SW 1271 (cell line): ENCODE measurements at places on chromosomes 5 and 9.

GRCh38 chr9:122213102-122213588, 15.6 kb downstream of the LHX6 start:
- DNase-seq = no peak

DNA sequence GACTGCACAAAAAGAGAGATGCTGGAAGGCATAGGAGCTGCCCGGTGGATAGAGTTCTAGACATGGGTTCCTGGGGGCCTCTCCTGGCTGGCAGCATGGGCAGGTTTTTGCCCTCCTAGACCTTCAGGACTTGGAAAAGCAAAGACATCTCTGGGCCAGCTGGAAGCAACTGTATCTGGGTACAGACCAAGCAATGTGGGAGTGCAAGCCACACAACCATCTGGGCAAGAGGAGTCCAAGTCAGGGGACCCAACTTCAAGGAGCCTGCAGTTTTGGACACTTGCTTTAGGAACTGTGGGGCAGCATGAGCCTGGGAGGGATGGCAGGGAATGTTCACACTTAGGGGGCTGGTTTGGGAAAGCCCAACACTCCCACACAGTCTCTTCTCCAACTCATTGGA, 323.3 kb downstream of the GADD45G start:
- DNase-seq = no peak

DNA sequence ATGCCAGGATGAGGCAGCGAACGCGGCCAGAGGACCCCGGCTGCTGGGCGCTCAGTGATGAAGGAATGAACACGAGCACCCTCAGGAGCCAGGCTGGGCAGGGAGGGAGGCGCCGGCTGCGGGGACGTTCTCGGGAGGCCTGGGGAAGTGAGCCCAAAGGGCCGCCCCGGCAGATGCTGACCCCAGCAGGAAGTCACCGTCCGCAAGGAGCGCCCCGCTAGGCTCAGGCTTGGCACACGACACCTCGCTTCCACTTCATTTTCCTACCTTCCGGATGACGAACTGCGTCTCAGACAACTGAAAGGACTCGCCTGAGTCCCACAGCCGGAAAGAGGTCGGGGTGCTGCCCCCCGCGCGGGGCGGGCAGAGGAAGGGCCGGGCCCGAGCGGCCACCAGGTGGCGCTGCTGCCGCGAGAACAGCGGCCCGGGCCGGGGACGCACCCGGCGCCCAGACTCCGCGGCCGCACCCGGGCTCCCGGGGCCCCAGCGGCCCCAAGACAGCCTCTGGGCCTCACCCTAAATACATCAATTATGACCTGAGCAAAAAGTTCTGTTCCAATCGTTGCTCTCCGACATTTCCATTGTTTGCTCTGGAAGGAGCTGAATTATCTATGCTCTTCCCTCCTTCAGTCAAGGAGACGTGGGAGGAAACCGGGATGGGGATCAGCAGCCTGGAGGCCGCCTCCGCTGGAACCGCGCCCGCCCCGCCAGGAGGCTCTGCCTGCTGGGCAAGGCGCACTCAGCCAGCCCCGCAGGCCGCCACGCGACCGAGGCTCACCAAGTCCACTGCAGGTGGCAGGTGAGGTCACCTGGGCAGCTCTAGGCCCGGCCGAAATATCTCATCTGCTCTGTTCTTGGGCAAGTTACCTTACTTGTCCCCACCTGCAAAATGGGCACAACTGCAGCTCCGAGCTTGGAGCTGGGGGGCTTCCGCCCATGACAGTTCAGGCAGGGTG, 107.0 kb downstream of the ZNF354C start:
- no peak for DNase-seq

- DNase-seq = no peak
Observed at GRCh38 chr9:124784509-124784908, 7.6 kb downstream of the OLFML2A start.

GRCh38 chr5:146516151-146516475, at the start of gene GPR151:
Gene GPR151 (minus strand): TSS chr5:146516190. CDS start chr5:146516113, 77 bp downstream.
- no peak for DNase-seq

GRCh38 chr5:143218517-143219170, 184.8 kb downstream of the NR3C1 start:
- no peak for DNase-seq

GRCh38 chr9:92392690-92393089, 11.7 kb downstream of the OGN start:
- DNase-seq = no peak

GRCh38 chr5:55211184-55211874, 15.8 kb downstream of the MCIDAS start:
- no peak for DNase-seq

GRCh38 chr9:4855841-4856240, 63.1 kb downstream of the RCL1 start:
- no peak for DNase-seq

- no peak for DNase-seq
Observed at GRCh38 chr5:73188764-73189531, 16.0 kb downstream of the TMEM174 start.

DNA sequence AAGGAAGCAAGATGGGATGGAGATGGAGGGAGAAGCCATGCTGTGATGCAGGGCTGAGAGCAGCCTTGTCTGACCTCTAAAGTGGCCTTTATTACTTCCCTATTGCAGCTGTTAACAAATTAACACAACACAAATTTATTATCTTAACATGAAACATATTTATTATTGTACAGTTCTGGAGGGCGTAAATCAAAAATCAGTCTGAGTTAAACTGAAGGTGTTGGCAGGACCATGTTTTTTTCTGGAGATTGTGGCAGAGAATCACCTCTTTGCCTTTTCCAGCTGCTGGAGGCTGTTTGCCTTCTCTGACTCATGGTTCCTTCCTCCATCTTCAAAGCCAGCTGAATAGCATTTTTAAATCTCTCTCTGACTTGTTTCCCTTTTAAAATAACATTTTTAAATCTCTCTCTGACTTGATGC, 7.2 kb upstream of the MCC start:
- DNase-seq = no peak

DNA sequence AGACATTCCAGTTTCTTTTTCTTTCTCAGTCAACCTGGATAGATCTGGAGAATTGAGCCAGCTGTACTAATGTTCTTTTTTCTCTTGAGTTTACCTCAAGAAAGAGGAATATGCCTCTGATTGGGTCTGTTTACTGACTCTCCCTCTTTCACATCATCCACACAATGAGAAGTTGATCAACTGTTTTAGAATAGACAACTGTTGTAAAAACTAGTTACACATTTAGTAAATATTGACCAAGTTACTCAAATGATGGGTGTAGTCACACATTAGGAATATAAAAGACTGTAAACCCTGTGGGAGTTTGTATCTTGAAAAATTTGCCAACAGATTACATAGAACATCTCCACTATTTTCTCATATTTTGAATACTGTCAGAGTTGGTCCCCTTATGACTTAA, 330.8 kb downstream of the FER start:
- no peak for DNase-seq

GRCh38 chr5:95352691-95353090, 38.5 kb upstream of the FAM81B start:
- DNase-seq = no peak

DNA sequence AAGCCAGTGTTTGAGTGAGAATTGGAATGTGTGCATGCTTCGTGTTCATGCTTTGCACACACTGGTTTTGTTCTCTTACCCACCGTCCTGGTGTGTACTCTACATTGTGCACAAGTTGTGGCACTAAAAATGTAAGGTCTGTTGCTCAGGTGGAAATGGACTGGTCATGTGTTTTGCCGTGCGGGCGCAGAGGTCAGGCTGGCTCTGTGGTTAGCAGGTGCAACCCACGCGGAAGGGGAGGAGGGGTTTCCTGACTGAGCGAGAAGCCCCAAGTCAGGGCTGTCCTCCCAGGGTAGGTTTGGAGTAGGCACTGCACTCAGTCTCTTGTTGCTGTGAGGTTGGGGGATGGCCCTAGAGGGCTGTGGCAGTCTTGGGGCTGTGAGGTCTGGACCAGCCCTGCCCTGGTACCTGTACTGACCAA, 86.6 kb downstream of the EHMT1 start:
- DNase-seq = no peak

DNA sequence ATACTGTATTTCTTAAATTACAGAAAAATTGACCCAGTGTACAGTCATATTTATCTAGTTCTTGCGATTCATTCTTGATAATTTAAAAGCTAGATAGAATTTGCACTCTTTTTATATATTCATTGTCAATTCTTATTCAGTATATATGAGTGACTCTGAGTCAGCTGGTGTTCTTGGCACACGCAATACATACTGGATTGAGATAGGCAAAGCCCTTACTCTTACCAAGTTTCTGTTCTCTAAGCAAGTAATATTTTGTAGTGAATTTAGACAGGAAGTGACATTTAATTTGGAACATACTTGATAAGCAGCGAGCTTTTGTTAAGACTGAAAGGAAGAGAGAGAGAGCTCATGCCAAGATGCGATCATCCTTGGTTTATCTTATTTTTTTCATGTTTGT, 57.7 kb downstream of the GPBP1 start:
- DNase-seq = no peak

- no peak for DNase-seq
Observed at GRCh38 chr9:93252116-93252780, 68.3 kb downstream of the WNK2 start.

GRCh38 chr9:127455324-127455992, 4.1 kb downstream of the LRSAM1 start:
- no peak for DNase-seq

DNA sequence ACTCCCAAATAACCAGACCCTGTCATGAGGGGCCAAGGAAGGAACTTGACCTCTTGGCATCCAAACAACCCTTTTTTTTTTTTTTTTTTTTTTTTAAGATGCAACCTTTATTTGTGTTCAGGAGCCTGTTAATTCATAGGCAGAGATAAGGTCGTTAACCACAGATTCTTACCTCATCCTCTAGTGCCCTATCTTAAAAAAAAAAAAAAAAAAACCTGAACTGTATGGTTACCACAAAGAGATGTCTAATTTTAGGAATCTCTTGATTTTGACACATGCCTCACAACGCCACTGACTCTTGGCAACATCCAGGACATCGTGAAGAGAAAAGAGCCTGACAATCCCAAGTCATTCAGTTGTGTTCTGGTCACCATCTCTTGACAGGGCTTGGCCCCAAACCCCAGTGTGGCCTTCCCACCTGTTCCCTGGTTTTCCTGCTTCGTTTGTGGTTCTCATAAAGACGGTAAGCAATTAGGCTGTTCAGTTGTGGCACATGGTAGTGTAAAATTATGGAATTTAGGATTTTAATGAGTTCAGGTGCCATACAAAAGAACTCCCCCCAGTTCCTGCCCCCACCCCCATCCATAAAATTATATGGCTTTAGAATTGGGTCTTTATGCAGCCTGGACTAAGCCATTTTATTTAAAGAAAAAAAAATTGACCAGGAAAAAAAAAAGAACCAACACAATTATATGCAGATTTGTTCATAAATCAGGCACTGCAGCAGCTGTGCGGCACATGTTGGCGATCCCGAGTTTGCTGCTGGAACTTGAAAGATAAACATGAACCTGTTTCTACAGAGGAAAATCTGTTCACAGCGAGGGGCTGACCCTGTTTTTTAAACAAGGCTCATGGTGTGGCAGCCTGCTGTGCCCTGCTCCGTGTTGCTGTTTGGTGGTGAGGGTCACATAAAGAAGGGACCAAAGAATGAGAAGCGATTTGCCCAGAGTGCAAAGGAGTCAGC, 267.8 kb upstream of the CLINT1 start:
- no peak for DNase-seq

DNA sequence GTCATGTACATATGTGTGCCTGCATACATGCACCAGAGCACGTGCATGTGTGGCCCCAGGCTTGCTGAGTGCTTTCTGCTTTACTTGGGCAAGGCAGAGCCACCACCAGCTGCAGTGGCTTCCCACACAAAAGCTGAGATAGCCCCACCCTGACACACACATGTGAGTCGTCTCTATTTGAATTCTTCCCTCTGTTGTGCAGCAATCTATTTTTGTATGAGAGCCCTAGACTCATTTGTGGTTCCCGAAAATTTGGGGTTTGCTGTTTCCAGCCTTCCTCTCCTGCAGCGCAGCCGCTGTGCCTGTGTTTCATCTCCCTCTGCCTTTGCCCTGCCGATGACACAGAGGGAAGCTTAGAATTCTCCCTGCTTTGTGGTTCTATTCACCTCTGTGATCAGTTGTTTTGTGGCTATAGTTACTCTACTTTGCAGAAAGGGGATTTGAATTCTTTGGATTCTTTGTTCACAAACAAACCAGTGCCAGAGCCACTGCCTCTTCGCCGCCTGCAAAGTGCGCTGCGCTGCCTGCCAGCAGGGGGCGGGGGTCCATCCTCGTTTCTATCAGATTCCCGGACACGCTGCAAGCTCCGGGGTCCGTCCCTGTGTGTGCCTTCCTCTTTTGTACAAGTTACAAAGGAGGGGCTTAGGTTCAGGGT, 95.8 kb upstream of the DAP start:
- DNase-seq = no peak

- DNase-seq = no peak
Observed at GRCh38 chr9:25845867-25846266, 167.6 kb upstream of the TUSC1 start.

DNA sequence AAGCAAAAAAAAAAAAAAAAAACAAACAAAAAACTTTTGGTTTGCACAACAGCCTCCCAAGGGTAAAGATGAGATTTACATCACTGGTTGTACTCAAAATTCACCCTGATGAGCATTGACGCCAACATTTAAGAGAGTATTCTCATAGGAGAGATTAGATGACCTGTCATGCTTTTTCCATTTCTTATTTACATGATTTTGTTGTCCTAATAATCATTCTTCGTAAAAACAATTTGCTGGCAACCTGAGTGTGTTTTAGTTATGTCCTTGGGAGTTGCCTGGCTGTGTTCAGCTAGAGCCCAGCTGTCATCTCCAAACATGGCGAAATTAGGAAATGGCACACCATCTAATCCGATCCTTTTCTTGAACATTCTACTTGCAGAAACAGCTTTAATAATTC, 186.4 kb upstream of the MRPS30 start:
- DNase-seq = no peak

GRCh38 chr5:109779036-109779735, 89.5 kb downstream of the MAN2A1 start:
- no peak for DNase-seq

DNA sequence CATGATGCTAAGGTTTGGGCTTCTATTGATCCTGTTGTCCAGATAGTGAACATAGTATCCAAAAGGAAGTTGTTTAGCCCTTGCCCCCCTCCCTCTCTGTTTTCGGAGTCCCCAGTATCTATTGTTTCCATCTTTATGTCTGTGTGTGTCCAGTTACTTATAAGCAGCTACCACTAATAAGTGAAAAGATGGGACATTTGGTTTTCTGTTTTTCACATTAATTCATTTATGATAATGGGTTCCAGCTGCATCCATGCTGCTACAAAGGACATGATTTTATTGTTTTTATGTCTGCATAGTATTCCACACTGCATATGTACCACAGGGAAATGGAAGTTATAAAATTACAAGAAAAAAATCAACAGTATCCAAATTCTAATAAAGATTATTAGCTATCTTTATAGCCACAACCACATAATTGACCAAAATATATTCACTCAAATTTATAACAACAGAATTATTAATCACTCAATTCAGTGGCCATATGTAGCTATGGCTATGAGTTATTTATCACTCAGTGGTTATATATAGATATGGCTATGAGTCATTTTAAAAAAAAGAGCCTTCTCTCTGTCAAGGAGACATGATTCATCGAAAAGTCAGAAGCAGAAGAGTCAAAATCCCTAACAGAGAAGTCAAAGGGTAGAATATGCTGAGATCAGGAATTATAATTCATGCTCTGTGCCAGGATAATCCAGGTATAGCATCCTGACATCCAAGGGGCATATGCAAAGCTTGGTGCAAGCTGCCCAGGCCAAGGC, 367.5 kb downstream of the DEPDC1B start:
- no peak for DNase-seq

- DNase-seq = no peak
Observed at GRCh38 chr5:117633093-117633492, 1058.5 kb upstream of the SEMA6A start.

- DNase-seq = no peak
Observed at GRCh38 chr9:81132318-81132717, 557.0 kb downstream of the TLE1 start.
